CD4-positive, alpha-beta T cell (primary cell): ENCODE measurements at places on chromosomes 2 and 18.

DNA sequence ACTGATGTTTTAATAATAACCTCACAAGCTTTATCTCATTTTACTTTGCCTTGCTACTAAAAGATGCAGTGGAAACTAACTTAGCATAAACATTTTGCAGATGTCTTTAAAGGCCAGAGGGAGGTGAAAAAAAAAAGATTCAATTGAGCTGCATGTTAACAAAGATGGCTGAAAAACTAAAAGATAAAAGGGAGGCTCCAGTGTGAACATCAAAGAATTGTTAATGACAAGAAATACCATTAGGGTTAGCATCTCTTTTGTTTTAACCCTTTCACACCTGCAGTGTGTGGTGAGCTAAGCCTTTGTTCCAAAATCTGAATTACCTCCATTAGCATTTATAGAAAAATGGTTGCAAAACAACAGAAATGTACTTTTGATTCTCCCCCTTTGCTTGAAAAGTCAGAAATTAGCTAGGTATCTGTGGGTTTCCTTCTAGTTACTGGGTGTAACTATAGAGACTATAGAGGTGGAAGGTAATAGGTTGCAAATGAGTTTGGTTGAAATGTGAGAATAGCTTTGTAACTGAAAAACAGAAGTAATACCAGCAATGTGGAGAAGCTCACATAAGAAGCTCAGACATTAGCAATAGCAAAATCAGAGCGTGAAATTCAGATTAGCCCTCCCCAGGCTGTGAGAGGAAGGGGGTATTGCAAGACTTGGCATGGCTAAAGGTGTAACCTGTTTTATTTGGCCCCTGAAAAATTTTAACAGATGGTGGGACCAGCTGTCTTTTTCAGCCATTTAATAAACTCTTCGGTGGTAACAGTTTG is 34.8 kb upstream of the SP5 start:
- DNase-seq: no peak

DNA sequence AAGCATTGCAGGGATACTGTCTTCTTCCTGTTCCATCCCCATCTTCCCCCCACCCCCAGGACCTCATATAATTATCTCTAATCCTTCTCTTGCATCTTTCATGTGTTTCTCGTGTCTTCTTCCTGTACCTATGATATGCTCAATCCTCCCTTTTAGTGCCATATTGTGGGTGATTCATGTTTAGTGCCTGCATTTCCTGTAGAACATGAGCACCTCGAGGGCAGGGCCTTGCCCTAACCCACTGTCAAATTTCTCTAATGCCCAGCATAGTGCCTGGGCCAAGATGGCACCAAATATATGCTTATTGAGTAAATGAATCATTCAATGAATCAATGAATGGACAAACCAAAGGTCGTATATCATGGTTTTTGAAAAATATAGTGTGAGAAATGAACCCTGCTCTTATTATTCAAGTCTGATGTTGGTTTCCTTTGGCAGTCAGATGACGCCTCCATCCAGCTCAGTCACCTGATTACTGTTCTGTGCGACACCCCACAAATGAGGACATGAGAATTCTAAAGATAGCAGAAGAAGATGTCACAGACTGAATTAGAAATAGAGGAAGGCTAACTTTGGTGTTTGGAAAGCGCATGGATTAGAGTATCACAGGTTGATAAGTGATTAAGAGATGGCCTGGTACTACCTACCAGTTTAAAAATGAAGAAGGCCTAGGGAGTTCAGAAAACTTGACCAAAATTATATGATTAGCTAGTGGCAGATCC is 278.4 kb downstream of the PRKCE start:
- DNase-seq: no peak

- no peak for DNase-seq
Measured at GRCh38 chr2:239569401-239570090, 168.7 kb upstream of the HDAC4 start.

DNA sequence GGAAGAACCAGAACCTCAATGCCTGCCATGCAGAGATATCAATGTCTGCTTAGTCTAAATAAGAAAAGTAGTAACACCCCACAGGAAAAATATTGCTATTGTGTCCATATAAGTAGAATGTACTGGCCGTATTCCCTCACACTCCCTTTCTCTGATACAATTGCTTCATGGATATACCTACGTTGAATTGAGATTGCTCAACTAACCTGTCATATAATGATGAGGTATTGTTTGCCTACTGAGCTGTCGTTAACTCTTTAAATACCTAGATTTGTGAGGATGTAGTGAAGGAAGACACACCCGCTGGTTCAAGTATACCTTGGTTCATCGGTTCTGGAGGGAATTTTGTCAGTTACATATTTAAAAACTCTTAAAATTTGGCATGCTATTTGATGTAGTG is 480.7 kb upstream of the TCF4 start:
- no peak for DNase-seq

GRCh38 chr2:20362701-20363435 is 12.2 kb upstream of the PUM2 start:
- DNase-seq: no peak

DNA sequence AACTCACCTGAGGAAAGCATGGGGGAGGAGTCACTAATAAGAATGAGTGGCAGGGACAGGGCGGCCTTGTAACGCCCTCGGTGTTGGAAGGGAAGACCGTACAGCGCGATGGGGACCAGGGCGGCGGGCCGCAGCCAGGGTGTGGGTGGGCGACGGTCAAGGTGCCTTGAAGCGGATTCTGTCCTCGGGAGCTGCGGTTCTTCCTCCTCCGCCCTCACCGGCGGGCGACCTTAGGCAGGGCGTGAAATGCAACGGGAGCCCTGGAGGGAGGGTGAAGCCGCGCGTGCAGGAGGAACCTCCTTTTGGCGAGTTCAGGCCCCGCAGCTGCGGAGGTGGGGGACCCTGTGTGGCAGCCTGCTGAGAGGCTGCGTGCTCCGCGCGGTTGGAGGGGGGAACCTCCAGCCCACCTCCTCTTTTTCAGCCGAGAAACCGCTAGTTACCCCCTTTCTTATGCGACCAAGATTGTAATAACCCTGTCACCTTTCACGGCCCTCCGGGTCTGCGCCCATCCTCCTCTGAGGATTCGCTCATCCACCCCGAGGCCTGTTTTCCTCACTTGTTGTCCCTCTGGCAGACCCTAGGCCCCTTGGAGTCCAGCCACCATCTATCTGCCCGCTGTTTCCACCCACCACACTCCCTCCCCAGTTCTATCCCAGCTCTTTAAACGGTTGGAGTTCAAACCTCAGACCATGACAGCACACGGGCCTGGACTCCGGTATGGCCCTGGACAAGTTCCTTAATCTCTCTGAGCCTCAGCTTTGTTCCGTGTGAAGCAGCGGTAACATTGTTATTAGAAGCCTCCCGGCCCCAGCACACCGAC is 823 bp upstream of the RNU2-63P start:
- DNase-seq: no peak

DNA sequence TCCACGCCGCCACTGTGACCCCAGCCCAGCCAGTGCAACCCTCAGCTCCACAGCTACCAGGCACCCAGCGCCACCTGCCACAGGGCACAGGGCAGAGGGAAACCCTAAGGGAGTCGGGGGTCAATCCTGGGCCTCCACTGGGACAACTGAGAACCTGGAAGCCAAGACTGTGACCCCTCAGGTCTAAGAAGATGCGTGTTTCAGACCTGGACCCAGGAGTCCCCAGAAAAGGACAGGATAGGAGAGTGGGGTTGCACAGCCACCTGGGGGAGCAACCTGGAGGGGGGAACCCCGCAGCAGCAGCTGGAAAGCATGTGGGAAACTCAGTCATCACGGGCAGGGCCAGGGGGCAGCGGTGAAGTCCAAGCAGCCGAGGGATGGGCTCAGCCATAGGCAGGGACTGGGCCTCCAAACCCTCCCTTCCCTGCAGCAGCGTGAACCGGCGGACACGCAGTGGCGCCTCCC is 4.1 kb downstream of the ESPNL start:
- DNase-seq: no peak

DNA sequence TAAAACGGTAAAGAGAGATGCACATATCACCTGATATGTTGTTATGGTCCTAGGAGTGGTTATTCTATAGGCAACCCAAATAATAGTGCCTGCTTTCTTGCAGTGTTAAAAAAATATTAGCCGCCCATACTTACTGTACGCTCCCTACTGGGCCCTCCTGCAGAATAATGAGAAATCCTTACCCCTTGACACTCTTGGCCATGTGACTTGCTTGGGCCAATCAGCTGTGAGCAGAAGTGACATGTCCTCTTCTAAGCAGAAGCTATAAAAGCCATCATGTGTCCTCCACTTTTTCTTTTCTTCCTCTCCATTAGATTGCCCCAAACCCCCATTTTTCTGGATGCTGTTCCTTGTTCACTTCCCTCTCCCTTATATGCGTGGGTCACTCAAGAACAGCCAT is 90.5 kb upstream of the SPRED2 start:
- no peak for DNase-seq

DNA sequence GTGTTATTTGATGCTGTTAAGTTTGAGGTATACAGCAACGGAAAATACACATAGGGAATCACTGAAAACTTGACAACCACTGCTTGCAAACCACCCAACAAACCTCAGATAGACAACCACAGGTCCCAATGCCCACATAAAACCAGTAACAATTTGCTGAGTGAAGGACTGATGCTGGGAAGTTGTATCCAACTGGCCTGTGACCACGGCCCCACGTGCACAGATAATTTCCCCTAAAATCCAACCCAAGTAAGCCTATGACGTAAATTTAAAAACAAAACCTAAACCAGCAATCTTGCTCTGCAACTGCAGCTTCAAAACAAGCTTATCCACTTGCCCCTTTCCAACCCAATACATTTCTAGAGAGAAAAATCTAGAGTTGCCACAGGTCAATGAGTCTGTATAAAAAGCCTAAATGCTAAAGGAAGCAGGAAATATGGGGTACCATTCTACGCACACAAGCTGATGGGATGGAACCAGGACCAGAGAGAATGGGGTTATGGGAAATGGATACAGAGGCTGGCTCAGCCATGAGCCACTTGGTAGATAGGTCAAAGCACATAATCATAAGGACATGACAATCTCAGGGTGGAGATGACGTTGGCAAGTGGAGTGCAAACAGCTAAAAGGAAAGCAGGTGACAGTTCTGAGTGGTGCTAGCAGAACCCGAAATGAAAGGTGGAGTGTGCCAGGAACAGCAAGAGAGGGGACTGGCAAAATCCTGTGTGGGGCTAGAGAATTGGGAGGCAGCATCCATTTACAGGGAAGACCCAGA is 27.8 kb upstream of the CREB1 start:
- DNase-seq: no peak
